Kasumi-1 (cell line): ENCODE measurements at places on chromosomes 5 and 9.
A peak's percentile ranks its signal among the peaks of the same experiment; 100 is the strongest.

GRCh38 chr9:16987026-16987425 lies 116.6 kb upstream of the BNC2 start:
- peak; percentile 59 for DNase-seq

DNA sequence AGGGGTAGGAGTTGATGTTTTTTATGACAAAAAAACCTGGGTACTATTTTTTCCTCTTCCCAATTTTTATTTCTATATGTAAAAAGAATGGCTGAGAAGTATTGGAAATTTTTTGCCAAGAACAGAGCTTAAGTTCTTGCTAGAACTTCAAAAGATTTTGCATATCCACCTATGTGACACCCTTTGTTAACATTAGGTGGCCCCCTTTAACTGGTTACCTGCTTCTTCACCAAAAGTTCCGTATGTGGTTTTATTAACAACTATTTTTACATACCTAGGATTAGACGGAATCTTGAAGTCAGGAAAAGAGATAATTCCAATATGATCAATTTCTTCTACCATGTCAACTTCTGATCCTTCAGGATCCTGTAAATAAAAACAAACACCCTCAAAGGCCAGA lies 15.5 kb downstream of the C5 start:
- DNase-seq = no peak

DNA sequence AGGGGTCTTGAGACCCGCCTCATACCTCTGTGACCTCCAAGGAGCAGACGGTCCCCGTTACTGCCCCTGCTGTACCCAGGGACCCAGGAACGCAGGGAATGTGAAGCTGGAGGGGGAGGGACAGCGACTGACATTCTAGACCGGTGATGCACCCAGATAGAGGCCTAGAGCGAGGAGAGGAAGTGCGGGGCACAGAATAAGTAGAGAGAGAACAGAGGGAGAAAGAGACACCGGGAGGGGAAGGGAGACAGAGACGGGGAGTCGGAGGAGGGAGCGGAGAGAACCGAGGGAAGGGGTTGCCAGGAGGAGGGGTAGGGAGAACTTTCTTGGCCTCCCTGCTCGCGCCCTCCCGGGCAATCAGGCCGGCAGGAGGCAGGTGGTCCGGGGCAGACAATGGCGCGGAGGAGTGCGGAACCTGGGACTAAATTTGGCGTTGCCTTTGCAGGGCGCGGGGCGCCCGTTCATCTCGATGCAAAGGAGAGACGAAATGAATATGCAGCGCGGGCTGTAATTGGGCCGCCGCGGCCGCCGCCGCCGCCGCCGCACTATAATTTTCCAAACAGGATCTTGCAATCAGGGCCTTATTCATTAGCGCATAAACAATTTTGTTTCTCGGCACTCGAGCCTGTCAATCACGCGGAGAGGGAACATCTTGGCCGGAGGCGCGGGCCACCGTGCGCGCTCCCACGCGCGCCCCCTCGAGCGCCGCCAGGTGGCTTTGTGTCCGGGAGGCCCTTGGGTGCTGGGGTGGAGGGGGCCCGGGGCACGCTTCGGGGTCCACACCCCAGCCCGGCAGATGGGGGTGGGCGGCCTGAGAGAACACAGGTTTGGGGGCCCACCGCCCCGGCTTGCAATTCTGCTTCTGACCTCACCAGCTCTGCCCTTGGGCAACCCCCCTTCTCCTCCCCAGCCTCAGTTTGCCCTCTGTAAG lies 33.0 kb downstream of the NDUFA8 start:
- DNase-seq = peak; percentile 40

- DNase-seq = peak; percentile 76
Measured at GRCh38 chr5:121979691-121980090, 17.9 kb downstream of the SRFBP1 start.

DNA sequence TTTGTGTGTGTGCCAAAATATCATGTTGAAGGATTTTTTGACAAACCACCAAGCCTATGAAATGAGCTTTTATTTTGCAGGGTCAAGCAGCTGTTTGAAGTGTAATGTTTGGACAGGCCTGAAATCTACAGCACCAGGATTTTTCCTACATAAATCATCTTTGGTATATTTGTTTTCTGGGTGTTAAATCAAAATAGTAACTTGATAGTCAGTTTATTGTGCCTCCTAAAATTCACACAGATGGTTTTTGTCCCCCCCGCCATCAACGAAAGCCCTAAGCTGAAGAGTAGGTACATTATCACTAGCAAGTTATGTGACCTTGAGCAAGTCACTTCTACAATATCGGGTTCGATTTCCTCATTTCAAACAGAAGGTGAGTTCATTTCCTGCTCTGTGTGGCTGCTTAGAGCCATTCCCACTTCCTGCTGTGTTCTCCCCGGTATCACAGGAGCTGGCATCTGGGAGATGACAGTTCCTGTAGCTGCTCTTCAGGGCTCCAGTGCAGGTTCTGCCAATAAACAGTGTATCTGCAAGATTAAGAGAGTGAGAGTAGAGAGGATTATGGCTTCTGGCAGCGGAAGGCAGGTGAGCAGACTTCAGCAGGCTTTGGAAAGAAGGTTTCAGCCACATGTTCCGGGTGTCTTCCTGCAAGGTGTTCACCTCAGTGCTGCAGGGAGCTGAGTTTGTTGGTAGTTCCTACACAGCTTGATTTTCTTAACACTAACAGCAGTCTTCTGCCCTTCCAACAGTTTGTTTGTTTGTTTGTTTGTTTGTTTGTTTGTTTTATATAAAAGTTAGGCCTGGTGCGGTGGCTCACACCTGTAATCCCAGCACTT lies 48.4 kb upstream of the GNE start:
- DNase-seq = no peak

GRCh38 chr5:3373391-3373790 lies 222.2 kb upstream of the IRX1 start:
- no peak for DNase-seq

DNA sequence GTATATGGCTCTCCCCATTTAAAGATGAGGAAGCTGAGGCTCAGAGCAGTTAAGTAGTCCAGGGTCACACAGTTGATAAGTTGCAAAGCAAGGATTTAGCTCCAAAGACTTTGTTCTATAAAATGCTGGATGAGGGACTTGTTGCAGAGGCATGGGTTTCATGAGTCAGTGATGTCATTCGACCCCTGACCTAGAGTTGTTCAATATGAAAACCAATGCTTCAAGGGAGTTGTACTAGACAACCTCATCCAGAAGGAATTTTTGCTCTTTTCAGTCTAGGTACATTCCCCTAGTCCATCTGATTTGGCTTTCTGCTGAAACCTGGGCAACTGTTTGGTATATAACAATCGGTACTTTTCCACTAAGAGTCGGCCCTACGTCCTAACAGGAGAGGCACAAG lies 550.4 kb downstream of the EBF1 start:
- DNase-seq = no peak

GRCh38 chr9:86924206-86924605 lies 23.1 kb downstream of the GAS1 start:
- DNase-seq = peak; percentile 53

DNA sequence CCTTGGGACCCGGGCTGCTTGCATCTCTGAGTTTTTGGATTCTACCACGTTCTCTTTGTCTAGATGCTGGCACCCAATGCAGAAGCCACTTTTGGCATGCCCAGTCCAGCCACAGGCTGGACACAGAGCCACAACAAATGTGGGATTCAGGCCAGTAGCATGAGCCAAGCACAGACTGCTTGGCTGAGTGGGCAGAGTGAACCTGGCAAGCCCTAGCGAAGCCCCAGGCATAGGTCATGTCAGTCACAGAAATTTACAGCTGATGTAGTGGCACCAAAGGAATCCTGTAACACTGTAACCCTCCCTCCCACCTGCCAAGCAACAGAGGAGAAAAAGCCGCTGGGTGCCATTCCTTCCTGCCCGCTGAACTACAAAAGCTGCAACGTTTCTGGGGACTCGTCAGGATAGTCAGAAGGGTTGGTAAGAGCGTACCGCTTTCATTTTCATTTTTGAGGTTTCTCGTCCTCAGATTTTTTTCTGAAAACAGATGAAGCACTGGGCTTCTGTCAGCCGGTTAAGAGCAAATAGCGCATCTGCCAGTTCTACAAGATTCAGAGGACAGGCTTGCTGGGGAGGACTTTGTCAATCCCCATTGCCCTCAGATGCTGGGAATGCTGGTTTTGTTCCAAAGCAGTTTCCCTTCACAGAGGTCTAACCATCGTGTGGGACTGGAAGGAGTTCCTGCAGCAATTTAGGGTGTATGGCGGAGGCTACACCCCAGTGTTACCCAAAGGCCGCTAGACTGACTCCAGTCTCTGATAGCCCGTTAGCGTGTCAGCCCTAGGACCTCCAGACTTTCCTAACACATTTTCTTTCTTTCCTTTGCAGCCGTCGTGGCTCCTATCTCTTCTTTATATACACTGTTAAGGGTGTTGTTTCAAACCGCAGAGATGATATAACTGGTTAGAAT lies 399.0 kb downstream of the HTR1A start:
- DNase-seq = no peak

DNA sequence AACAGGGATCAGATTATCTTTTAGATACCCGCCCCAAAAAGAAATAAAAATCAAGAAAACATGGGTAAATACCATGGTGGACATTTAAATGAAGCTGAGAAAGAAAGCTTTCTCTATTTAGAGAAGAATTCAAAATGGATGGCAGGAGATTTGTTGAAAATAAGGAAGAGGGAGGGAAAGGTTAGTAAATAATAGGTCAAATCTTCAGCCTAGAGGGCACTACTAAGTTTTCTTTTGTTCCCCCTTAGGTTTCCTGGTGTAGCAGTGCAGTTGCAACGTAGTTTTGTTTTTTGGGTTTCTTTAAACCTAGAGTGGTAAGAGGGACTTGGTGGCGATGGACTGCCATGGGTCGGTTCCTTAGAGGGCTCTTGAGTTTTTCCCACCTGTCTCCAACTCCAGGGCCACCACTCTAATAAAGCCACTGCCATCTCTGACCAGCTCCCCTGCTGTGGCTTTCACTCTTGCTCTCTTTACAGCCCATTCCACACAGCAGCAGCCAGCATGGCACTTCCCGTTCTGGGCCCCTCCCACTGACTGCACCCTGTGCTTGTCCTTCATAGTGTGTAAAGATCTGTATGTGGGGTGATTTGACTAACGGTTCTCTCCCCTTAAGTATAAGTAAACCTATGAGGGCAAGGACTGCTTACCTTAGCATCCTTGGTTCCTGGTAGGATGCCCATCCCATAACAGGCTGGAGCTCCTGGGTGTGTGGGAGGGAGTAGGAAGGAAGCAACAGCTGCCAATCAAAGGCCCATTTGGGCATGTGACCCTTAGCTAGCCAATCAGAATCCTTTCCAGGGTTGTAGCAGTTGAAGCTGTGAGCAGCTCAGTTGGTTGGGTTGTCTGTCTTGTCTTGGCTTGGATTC lies 118.3 kb downstream of the SLC1A3 start:
- DNase-seq = peak; percentile 97

DNA sequence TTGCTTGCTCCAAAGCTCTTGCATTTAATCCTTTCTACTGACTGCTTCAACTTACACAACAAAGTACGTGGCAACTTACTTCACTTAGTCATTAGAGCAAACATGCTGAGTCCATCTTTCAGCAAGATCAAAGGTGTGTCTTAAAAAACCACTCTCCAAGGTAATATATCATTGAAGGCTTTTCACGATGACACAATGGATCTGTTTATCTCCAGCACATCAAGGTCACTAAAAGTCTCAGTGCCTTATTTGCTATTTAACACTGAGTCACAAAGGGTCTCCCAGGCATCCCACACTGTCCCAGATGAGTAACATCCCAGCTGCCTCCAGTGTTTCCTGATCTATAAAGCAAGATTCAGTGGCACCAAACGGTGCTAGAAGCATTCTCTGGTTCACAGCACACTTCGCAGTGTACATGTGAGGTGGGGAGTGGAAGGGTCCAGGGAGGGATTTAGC lies 3.7 kb upstream of the CLK4 start:
- DNase-seq = no peak

DNA sequence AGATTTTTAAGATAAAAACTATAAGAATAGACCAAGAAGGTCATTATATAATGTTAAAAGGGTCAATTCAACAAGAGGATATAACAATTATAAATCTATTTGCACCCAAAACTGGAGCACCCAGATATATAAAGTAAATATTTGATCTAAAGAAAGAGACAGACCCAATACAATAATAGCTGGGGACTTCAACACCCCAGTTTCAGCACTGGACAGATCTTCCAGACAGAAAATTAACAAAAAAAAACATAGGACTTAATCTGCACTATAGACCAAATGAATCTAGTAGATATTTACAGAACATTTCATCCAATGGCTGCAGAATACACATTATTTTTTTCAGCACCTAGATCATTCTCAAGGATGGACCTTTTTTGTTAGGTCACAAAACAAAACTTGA lies 331.9 kb downstream of the SPOCK1 start:
- DNase-seq = no peak

- no peak for DNase-seq
Measured at GRCh38 chr5:9483779-9484178, 62.1 kb downstream of the SEMA5A start.

DNA sequence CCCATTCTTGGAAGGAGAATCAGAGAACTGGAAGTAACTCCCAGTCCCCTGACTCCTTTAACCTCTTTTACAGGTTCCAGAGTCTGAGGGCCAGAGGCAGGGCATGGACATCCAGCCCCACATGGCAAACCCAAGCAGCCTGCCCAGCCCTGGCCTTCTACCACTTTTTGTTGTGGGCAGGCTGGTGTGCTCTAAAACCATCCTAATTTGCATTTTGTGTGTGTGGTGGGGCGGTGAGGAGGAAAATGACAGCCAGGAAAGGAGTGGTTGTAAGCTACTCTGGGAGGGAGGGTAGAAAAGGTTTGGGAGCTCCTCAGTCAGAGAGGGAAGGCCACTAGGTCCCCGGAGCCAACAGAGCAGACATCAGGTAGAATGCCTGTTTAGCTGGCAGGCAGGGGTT lies 90.6 kb downstream of the PSD2 start:
- no peak for DNase-seq

- DNase-seq = no peak
Measured at GRCh38 chr5:125232779-125233230, 486.4 kb upstream of the ZNF608 start.

DNA sequence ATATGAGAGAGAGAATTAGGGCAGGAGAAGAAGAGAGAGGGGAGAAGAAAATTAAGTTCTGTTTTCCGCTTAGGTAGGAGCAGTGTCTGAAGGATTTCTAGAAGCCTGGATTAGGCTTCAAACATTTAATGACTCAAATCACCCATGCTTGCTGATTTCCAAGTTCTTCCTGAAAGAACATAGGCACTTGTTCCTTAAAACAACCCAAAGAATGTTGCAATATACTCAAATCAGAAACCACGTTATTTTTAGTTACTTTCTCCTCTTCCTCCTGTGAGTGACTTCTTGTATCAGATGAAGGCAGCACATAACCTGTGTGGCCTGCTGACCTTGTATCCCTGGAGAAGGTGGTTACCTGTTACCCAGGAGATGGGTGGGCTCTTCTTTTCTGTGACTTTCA lies 351.5 kb upstream of the KLF4 start:
- peak; percentile 26 for DNase-seq

GRCh38 chr5:132479111-132479951 lies 11.2 kb downstream of the IRF1 start:
- no peak for DNase-seq

DNA sequence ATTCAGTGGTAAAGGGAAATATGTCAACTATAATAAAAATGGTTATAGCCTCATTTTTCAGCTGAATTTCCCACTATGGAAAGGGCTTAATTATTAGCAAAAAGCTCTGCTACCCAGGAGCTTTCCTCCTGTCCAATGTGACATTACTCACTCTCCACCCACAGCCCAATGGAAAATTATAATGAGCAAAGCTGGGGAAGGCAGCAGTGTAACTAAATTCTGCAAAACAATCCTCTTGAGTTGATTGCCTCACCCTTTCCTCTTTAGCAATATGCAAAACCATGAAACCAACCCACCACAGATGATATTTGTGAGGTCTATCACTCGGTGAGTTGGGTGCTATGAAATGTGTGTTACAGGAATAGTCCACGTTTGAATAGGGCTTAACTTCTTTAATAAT lies 14.0 kb upstream of the PLPPR1 start:
- DNase-seq = no peak

GRCh38 chr9:109086221-109086620 lies 33.5 kb downstream of the TMEM245 start:
- DNase-seq = no peak
